ENCODE measurements at places on chromosomes 16 and 17. TPM values are rescaled to one million over a fixed set of nuclear protein-coding genes. Genes with fewer than 3 reads are reported as not detected.

The TAC4 gene
- not detected for total RNA-seq

The PAM16 gene
- total RNA-seq, result 28.5 TPM

The SLFN14 gene
- total RNA-seq, result 0.41 TPM

The SLC5A11 gene
- total RNA-seq, result not detected

The DNAH2 gene
- 1.2 TPM for total RNA-seq

GRCh38 chr17:65954148-65954449, 237.8 kb downstream of the CEP112 start:
- DNase-seq, result no peak

DNA sequence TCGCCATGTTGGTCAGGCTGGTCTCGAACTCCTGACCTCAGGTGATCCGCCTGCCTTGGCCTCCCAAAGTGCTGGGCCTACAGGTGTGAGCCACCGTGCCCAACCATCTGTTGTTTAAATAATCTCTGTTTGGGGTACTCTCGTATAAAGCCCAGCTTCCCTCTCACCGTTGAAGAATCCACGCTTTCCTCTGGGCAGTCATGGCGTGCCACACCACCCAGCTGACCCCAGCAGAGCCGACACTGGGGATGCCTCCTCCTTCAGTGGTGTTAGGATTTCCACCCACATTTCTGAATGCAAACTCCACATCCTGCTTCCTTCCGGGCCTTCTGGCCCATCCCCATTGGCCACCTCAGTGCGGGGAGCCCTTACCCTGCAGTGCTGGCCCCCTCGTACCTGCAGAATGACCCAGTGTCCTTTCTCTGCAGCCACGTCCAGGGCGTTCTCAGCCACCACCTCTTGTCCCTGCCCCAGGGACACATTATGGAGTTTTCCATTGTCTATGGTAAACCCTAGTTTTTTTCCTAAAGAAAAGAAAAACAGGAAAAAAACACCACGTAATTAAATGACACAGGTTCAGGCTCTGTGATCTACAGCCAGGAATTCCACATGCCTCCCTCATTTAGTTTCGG, 60.4 kb downstream of the PGS1 start:
- no peak for DNase-seq

DNA sequence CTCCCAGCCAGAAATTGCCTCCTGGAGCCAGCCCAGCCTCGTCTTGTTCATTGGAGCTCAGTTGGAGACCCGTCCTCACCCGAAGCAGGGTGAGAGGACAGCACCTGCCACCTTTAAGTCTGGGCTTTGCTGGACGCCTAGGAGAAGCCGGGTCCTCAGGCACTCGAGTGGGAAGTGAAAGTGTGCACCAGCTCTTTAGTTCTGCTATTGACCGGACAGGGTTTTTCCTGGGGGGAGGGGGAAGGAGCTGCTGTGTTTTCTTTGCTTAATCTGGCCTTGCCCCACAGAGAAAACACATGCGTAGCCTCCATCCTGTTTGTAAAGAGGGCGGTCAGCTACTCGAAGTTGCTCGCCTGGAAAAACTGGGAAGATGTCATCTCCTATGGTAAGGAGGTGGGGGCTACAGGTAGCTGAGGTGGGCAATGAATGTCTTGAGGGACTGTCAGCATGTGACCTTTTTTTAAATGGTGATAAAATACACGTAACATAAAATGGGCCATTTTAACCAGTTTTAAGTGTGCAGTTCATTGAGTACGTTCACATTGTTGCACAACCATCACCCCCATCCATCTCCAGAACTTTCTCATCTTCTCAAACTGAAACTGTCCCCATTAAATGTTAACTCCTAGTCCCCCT, 34.4 kb downstream of the CMIP start:
- no peak for DNase-seq

DNA sequence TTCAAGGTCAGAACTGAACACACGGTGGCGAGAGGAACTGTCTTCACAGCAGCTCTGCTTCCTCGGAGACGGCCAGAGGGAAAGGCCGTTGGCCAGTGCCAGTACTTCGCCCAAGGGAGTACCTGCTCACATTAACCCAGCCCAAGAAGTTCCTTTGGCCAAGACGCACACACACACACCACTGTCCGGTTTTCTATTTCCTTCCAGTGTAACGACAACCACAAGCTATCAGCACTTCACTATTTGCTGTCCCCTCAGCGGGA, 744 bp upstream of the GGNBP2 start:
- DNase-seq, result peak; percentile 33

DNA sequence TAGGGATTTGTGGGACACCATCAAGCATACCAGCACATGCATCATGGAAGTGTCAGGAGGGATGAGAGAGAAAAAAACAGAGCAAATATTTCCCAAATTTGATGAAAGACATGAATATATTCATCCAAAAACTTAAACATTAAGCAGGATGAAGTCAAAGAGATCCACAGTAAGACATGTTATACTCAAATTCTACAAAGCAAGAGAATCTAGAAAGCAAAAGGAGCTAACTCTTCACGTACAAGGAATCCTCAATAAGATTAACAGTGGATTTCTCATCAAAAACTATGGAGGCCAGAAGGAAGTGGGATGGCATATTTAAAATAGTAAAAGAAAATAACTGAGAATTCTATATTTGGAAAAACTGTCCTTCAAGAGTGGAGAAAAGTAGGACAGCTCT, 374.8 kb downstream of the ZFHX3 start:
- DNase-seq, result no peak

DNA sequence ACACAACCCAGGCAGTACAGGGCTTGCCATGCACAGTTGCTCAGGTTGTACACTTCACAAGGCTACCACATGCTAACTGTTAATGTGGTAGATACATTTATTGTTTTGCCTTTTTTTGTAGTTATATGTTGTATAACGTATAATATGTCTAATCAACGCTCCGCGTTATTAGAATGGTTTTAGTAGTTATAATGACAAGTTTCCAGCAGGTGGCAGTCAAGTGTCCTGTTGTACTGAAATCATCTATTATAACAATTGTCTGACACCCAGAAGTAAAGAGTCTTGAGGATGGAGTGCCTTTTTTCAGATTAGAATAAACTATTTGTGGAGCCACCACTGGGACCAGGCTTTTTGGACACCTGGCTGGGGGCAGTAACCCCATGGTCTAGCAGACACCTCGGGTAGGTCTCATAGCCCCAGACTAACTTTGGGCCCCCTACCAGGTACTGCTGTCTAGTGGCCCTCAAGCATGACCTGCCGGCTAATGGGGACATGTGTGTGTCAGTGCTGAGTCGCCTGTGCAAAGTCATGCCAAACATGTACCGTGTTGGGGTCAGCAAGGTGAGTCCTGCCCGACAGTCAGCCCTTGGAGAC, 32.8 kb downstream of the MYO15A start:
- DNase-seq, result peak; percentile 75

DNA sequence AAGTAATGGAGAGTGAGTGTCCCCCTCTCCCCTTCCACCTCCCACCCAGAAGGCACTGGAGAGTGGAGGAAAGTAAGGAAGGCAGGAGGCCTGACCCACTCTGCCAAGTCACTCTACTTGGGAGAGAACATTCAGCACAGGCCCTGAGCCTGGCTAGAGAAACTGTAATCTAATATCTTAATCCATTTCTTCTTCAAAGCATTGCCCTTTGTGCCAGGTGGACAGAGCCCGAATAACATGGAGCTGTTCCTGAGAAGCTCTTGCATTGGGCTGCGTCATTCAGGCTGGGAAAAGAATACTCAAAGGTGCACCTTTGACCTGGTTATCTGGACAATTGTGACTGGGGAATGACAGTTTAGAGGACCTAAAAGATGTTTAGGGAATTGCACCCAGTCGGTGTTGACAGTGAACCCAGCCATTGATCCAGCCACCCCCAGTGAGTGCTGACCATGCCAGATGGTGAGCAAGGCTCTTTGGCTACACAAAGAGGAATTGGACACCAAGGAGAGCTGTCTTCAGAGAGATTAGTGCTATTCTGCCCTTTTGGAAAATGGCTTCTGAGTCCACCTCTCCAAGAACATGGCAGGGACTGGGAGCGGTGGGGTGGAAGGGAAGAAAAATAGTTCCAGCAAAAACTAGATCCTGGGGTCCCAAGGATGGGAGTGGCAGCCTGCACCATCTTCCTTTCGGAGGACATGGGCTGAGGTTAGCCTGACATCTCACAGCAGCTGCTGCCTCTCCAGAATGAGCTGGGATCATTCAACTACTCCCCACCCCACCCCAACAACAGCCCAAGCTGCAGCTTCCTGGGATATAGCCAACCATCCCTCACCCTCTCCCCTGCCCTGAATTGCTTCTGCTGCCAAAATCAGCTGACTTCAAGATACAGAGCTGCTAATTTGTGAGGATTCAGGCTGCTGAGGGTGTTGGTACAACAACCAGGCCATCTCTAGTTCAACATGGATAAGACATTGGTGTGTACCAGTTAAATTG, 11.6 kb upstream of the NOG start:
- no peak for DNase-seq

DNA sequence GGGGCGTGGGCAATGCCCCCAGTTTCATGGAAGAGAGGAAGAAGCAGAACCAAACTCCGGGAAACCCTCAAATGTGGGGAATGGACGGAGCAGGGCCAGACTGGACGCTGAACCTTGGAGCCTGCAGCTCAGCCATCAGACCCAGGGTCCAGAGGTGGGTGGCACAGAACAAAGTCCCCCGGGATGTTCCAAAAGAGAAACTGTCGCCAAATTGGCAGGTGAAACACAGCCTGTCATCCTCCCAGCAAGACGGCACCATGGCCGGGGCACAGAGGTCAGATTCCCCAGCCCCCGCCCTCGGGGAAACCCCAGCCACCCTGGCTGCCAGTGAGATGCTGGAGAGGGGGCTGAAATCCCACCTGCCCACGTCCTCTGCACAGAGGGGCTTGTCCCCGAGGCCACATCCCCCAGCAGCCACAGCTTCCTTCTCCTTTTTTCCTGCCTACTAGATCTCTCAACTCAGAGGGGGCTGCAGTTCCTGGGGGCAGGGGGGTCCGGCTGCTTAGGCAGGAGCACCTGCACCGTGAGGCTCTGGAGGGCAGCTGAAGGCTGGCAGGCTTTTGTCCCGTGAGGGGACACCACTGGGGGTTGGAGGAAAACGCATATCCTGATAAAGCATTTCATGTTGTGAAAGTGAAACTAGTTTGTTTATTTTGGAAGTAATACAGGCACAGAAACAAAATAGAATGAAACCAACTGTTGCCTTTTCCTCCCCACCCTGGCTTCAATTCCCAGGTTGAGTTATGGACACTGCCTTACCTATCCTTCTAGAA, 1.2 kb upstream of the SECTM1 start:
- DNase-seq, result no peak

DNA sequence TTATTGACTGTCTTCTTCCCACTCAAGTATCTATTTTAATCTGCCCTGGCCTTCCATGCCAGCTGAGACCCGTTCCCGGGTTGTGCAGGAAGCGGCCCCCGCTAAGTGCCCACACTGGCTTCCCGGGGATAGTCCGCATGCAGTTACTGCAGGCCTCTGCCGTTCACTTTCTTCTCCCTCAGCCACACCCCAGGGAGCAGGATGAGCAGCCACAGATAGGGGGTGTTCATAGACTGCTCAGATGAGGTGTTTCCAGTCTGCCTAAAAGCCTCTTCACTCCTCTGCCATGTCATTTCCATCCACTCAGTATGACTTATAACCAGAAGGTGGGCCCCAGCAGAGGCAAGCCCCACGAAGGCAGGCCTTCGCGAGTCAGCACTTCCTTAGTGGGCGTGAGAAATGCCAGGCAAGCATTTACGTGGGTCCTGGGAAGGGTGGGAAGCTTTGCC, 7.7 kb downstream of the MED9 start:
- no peak for DNase-seq
